ENCODE measurements at places on chromosomes 1 and 21. TPM values are rescaled to one million over a fixed set of nuclear protein-coding genes. Genes with fewer than 3 reads are reported as not detected.

MYBPH gene
- not detected for total RNA-seq

FUBP1 gene
- 158 TPM for total RNA-seq

PTPRF gene
- 58.5 TPM for total RNA-seq

THEMIS2 gene
- total RNA-seq: 19.0 TPM

FAM177B gene
- not detected for total RNA-seq

TP73 gene
- under 0.01 TPM for total RNA-seq

LINGO4 gene
- not detected for total RNA-seq

TNFSF4 gene
- total RNA-seq: 36.0 TPM

PLEKHA6 gene
- 2.4 TPM for total RNA-seq

ETV3L gene
- not detected for total RNA-seq

AMY1C gene
- not detected for total RNA-seq

BCAR3 gene
- 56.2 TPM for total RNA-seq

SLC1A7 gene
- total RNA-seq: not detected

SPRR2A gene
- not detected for total RNA-seq

SLFNL1 gene
- 0.46 TPM for total RNA-seq

DCST2 gene
- not detected for total RNA-seq

MED8 gene
- total RNA-seq: 70.5 TPM

CSMD2 gene
- 0.15 TPM for total RNA-seq

OPN3 gene
- 29.0 TPM for total RNA-seq

CACNA1S gene
- not detected for total RNA-seq

C1orf21 gene
- total RNA-seq: 7.9 TPM

PLXNA2 gene
- 78.9 TPM for total RNA-seq

CFHR2 gene
- not detected for total RNA-seq

ATXN7L2 gene
- 1.9 TPM for total RNA-seq

FAM167B gene
- 3.6 TPM for total RNA-seq

OSCP1 gene
- 5.5 TPM for total RNA-seq

IL10 gene
- not detected for total RNA-seq
